ENCODE measurements at places on chromosomes 6 and 20.
A peak's percentile ranks its signal among the peaks of the same experiment; 100 is the strongest.

DNA sequence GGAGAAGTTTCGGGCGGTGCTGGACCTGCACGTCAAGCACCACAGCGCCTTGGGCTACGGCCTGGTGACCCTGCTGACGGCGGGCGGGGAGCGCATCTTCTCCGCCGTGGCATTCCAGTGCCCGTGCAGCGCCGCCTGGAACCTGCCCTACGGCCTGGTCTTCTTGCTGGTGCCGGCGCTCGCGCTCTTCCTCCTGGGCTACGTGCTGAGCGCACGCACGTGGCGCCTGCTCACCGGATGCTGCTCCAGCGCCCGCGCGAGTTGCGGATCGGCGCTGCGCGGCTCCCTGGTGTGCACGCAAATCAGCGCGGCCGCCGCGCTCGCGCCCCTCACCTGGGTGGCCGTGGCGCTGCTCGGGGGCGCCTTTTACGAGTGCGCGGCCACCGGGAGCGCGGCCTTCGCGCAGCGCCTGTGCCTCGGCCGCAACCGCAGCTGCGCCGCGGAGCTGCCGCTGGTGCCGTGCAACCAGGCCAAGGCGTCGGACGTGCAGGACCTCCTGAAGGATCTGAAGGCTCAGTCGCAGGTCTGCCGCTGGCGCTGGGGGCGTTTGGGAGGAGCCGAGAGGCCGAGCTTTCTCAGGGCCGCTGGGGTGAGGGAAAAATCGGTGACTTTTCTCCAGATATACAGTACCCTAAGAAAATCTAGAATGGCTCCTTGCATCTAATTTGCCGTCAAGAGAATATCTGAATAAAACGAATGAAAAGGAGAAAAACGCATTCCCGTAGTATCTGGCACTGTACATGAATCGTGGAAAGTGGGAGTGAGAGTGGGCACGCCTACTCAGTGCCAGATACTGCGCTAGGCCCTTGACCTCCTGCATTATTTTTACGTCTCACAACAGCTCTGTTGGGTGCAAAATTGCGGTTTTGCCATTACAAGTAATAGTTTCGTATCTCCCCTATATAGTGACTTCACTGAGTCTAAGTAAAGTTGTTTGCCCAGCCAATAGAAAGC is 1.0 kb downstream of the CALHM6 start:
- peak; percentile 44 for DNase-seq

DNA sequence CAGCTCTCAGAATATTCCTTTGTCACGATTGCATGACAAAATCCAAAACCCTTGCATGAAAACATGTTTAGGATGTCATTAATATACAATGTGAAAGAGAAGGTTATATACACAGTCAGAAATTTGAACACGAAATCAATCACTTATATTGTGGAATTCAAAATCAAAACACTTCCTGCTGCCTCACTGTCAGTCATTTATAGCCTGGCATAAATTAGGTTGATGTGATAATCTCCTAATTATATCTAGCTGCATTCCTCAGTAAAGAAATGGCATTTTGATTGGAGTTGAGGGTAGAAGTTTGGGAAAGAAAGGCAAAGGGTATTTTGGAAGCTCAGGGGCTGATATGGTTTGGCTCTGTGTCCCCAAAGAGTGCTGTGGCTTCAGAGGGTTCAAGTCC is 24.1 kb upstream of the BEND6 start:
- DNase-seq, result no peak

- DNase-seq, result no peak
Observed at GRCh38 chr20:9225879-9226278, 157.0 kb downstream of the PLCB4 start.

DNA sequence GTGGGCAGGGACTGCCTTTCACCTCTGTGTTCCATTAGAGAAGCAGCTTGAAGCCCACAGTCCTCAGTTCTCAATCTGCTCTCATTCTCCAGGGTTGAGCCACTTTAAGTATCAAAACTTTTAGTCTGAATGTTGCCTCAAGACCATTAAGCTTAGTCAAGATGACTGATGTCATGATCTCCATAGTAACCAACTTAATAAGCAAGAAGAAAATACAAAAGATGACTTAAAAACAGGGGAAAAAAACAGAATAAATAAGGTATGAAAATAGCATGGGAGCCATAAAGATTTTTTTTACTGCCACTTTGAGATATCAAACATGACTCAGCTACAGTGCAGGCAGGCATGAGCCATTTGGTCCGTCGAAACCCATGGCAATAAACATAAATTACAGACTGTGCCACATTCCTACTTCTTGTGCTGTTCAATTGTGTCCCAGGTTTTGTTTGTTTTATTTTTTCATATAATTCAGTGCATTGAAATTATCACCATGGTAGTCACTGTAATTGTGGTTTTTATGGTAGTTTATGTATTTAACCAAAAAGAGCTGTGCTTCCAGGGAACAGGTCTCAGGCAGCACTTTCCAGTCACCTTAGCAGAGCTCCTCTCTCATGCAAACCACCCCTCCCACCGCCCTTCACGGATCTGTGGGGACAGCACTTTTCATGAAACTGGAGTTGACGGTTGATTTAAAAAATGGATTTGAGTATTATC is 156.5 kb upstream of the INSM1 start:
- DNase-seq, result peak; percentile 60

GRCh38 chr6:138088326-138088762 is 18.9 kb downstream of the PERP start:
- peak; percentile 73 for DNase-seq

DNA sequence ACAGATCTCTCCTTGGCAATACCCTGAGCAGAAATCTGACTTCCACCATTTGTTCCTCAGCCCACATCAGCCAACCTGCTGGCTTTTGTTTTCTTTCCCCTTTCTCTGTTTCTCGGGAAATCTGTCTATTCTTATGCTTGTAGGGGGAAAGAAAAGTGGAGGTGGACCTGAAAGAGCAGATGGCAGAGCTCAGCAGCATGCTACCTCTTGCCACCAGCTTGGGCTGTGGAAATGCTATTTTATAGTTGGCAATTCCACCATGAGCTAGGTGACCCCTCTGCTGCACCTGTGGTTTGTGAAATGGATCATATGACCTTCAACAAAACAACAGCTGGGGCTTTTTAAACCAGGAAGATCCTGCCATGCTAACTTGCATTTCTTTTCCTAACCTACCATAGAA is 6.8 kb upstream of the SPATS1 start:
- DNase-seq, result no peak

GRCh38 chr6:87483929-87484328 is 11.2 kb downstream of the SLC35A1 start:
- peak; percentile 29 for DNase-seq

GRCh38 chr6:147895272-147895671 is 386.8 kb downstream of the SAMD5 start:
- no peak for DNase-seq

- DNase-seq, result no peak
Observed at GRCh38 chr6:140494321-140495108, 1120.1 kb upstream of the CITED2 start.

DNA sequence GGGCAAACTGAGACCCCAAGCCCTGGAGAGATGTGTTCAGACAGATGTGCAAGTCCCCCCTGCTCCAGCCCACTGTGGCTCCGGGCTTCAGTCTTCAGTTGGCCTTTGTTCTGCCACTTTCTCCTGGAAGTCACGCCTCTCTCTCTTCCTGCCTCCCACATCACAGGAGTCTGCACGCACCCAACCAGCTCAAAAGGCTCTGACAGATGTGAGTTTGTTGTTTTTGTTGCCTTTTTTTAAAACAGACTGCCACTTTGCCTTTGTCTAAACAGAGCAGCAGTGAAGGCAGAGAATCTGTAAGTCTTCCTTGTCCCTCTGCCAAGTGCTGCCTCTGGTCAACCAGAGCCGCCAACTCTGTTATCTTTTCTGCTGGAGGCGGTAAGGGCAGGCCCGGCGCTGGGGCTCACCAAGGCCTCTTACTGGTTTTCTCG is 149.7 kb downstream of the TFAP2C start:
- DNase-seq, result no peak

- no peak for DNase-seq
Observed at GRCh38 chr6:119727504-119728219, 378.1 kb upstream of the MAN1A1 start.

DNA sequence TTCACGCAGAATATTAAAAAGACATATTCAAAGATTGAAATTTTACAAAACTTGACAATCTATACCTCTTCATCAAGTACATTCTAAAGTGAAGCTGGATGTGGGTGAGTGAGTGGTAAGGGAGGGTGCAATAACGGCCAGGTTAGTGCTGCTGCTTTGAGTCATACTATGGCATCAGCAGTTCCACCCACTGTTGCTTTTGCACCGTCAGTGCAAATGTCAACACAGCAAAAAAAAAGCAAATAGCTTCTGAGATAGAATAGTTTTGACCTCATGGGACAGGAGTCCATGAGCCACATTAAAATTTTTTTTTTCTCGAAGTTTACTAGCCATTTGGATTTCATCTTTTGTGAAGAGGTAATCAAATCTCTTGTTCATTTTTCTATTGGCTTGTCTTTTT is 31.8 kb downstream of the PSMF1 start:
- no peak for DNase-seq

- DNase-seq, result no peak
Observed at GRCh38 chr20:57874141-57874540, 164.3 kb upstream of the PMEPA1 start.

GRCh38 chr20:22462975-22463914 is 121.1 kb downstream of the FOXA2 start:
- DNase-seq, result no peak

DNA sequence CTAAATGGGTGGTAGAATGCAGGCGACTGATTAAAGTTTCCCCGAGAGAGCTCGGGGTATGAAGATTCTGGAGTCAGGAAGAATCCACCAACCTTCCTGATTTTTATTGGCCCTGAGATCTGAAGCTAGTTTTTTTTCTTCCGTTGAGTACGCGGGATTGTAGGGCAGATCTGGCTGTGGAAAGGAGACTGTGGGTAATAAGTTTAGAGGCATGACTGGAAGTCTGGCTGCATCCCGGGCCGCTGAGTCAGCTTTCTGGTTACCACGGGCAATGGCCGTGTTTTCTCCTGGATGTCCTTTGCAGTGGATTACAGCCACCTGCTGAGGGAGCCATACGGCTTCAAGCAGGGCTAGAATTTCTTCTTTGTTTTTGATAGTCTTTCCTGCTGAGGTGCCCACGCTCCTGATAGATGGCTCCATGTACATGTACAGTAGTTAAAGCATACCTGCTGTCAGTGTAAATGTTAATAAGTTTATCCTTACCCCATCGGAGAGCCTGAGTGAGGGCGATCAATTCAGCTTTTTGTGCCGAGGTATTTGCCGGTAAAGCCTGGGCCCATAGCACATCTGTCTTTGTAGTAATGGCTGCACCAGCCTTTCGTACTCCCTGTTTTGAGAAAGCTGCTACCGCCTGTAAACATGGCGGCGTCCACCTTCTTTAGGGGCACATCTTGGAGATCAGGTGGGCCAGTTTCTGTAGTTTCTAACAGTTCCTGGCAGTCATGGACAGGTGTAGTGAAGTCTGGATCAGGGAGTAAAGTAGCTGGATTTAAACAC is 154.0 kb downstream of the TRIM27 start:
- DNase-seq, result peak; percentile 68

DNA sequence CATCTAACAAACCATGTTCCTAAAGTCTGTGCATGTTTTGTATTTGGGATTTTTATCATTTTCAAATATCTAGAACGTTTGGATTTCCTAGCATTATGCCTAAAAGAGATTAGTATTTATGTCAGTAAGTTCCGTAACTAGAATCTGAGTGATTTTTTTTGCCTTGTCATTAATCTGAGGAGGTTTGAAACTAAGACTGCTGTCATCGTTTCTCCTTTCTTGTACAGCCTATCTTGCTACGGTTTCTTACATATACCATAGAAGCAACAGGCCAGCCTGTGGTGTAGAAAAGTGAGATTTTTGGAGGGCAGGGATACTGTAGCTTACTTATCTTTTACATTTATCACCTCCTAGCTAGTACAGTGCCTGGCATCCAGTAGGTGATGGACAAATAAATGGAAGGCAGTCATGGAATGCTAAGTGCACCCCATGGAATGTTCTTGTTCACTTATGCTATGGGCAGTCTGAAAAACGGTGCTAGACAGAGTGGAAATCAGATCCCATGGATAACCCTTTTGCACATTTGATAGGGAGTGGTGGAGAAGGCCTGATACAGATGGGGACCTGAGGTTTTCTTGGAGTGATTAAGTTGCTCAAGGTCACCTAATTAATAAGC is 93.9 kb downstream of the ARID1B start:
- no peak for DNase-seq

DNA sequence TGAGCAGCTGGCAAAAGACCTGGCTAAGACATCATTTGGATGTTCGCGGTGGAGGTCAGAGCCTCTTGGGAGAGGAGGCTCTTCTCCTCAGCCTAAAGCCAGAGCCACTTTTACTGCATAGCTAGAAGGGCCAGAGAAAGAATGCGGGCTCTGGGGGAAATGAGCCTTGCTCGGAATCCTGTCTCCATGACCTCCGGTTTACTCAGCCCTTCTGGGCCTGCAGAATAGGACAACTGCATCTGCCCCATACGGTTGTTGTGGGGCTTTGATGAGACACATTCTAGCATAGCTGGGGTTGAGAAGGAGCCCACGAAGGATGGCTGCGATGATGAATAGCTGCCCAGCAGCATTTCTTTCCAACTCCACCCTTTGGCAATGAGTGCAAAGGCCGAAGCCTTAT is 115.0 kb upstream of the SLC22A23 start:
- DNase-seq, result no peak

GRCh38 chr6:101195588-101195987 is 197.9 kb upstream of the GRIK2 start:
- peak; percentile 19 for DNase-seq

DNA sequence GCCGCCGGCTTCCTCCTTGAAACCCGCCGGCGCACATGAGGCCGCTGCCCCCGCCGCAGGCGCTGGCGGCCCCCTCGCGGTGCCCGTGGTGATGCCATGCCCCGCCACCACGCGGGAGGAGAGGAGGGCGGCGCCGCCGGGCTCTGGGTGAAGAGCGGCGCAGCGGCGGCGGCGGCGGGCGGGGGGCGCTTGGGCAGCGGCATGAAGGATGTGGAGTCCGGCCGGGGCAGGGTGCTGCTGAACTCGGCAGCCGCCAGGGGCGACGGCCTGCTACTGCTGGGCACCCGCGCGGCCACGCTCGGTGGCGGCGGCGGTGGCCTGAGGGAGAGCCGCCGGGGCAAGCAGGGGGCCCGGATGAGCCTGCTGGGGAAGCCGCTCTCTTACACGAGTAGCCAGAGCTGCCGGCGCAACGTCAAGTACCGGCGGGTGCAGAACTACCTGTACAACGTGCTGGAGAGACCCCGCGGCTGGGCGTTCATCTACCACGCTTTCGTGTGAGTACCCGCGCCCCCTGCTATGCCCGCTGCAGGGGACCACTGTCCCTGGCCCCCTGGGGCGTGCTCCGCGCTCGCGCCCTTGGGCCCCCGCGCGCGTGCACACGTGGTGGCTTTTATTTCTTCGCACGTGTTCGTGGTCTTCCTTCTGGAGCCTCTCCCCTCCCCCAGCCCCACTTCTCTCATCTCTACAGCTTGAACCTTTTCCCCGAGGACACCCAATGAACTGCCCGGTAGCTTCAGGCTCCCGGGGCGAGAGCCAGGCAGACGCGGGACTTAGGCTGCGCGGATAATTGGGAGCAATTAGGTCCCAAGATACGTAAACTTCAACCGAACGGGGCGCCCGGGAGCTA is 453 bp downstream of the KCNQ5 start:
- DNase-seq, result peak; percentile 38

- no peak for DNase-seq
Observed at GRCh38 chr6:161347125-161347524, 73.3 kb upstream of the AGPAT4 start.

GRCh38 chr20:10652185-10652584 is 21.6 kb downstream of the JAG1 start:
- no peak for DNase-seq

- no peak for DNase-seq
Observed at GRCh38 chr20:52892023-52892422, 80.1 kb upstream of the TSHZ2 start.

GRCh38 chr6:90621581-90621980 is 34.7 kb upstream of the MAP3K7 start:
- DNase-seq, result no peak
